Stimulated activated CD4-positive, alpha-beta T cell treated with anti-CD3 and anti-CD28 coated beads, Interleukin-12 subunit alpha, Interleukin-12 subunit beta, amount 100 ng/mL, for 48 hours (primary cell): ENCODE measurements at places on chromosomes 7 and 10.

GRCh38 chr10:27542812-27543211 lies 38.7 kb downstream of the RAB18 start:
- no peak for DNase-seq

DNA sequence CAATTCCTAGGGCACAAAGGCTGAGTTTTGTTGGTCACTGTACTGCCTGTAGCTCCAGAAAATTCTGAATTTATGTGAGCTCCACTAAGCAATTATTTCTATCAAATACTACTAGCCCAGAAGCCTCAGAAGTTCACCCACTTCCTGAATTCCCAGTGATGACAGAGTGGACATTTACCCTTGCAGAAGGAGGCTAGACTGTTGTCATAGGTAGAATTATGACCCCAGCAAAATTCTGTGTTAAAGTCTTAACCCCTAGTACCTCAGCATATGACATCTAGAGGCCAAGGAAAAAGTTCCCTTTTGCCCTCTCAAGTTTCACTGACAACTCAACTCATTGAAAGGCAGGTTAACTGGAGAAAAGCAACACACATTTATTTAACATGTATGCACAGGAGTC lies 78.7 kb upstream of the KMT2E start:
- DNase-seq = no peak

GRCh38 chr10:7558036-7558435 lies 108.7 kb downstream of the ITIH5 start:
- DNase-seq = no peak

- DNase-seq = no peak
Observed at GRCh38 chr7:76356823-76357222, 2.0 kb downstream of the YWHAG start.

DNA sequence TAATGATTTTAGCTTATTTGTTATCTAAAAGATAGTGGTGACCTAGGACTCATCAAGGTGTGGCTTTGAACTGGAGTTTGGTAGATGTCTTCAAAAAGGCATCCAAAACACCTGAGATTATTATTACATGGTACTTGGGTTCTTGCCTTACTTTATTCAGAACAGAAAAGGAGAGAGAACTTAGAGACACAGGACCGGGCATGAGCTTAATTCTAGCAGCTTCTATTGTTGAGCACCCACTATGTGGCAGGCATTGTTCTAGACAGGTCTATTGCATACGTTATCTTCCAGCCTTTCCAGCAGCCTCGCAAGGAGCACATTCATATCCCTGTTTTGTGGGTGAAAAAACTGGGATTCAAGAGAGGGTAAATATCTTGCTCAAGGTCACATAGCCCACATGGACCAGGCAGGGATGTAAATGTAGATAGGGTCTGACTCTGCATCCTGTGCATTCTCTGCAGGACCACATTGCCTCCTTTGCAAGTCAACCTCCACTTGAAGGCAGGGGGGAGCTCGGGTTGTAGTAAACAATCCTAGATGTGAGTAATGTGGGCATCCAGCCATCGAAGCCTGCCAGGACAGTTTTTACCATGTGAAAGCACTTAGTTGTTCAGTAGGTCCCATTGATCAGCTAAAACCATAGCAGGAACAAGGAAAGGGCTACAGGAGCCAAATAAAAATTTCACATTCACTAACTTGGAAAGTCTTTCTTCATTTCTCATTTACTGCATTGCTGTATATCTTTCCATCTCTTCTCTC lies 551.4 kb downstream of the LRMDA start:
- no peak for DNase-seq

DNA sequence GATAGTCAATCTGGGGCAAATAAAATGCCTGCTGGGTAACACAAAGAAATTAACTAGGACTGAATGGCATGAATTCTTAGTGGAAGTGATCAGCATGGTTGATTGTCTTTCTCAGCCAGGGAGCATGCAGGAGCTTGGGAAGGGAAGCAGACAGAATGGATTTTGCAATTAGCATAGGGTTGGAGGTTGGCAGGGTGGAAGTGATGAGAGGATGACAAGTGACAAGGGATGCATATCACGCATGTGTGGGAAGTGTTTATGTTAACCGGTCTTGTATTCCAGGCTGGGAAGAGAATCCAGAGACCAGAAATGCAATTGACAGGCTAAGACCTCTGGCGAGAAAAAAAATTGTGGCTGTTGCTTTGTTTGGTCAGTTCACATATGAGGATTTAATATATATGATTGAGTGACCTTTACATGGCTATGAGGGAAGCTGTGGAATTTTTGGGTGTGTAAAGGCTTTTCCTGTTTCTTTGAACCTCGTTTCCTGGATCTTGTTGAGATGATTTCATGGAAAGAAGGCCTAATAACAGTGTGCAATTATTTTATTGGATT lies 8.3 kb downstream of the MDFIC start:
- no peak for DNase-seq

DNA sequence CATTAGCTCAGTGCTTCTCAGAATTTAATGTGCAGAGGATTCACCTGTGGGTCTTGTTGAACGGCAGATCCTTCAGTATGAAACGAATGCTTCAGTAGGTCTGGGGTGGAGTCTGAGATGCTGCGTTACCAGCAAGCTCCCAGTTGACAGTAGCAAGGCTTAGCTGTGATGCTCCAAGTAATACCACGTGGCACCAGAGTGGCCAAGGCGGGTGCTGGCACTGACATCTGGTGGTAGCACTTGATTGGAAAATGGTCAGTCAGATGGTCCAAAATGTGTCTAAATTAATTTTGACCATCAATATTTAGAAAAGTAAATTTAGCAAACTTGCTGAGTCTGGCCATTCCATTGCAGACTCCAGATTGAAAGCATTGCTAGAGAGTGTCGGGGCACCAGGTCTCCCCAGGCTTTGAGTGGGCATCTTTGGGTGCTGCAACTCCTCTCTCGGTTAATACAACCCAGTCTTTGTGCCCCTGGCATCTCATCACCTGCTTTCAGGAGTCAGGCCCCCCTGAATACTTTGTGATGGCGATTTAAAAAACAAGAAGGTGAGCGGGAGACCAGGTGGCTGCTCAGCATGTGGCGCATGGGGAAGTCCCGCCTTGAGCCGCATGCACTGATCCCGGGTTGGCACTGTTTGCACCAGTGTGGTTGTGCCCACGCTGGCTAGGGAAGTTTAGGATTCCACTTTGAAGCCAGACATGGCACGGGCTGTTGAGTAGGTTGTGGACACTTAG lies 130.1 kb downstream of the NT5C2 start:
- no peak for DNase-seq

GRCh38 chr7:74256491-74257408 lies 2.6 kb upstream of the RFC2 start:
- DNase-seq = no peak

DNA sequence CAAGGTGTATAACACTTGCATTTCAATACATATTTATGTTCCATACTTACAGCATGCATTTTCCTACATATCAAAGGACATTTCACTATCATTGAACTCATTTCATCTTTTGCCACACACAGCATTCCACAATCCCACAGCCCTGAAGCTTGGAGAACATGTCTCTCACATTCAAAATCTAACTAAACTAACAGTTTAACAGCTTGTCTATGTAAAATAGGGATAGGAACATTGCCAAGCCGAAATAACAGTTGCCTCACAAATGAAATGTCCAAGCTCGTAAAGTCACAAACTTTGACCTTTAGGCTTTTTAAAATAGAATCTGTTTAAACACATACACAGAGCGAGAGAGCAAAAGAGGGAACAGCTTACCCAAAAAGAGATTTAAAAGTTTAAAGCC lies 65.3 kb downstream of the HGF start:
- no peak for DNase-seq

- DNase-seq = no peak
Observed at GRCh38 chr10:61785473-61786105, 115.9 kb upstream of the ARID5B start.

DNA sequence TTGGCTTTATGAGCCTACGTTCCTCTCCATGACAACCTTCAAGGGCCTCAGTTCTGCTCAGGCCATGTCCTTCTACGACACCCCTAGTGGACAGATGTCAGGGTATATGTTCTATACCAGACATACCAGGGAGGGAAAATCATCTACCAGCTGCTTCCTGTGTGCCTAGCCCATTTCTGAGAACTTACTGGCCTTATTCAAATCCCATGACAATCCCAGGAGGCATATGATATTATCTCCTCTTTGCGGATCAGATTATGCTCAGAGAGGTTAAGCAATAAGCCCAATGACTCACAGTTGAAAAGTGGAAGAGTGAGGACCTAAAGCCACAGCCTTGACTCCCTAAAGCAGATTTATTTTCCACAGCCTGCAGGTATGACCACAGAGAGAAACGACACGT lies 139.3 kb downstream of the GLI3 start:
- DNase-seq = no peak

DNA sequence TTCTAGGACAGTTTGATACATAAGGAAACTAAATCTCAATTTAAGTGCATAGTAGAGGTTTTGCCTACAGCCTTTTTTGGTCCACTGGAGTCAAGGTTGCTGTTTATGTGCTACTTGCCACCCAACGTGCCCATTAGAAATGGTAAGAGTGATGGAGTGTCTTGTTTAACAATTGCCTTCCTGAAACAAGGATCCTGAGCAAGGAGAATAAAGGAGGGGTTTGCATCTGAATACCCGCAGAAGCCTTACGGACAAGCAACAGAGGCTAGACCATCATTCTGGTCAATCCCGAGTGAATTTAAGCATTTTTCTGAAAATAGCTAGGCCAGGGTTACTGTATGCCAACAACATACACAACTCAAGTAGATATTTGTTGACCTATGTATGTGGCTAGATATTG lies 63.6 kb downstream of the MARCHF5 start:
- DNase-seq = no peak

- no peak for DNase-seq
Observed at GRCh38 chr7:11331128-11332102, 357.7 kb downstream of the PHF14 start.

- no peak for DNase-seq
Observed at GRCh38 chr10:91879515-91880170, 29.6 kb downstream of the FGFBP3 start.
